ENCODE measurements at places on chromosomes 7 and 10. TPM values are rescaled to one million over a fixed set of nuclear protein-coding genes. Genes with fewer than 3 reads are reported as not detected.

The AGK gene
- 11.5 TPM for total RNA-seq

The OR6B1 gene
- total RNA-seq: not detected

- no peak for DNase-seq
Measured at GRCh38 chr7:6433784-6434615, 13.8 kb downstream of the DAGLB start.

The CUZD1 gene
- total RNA-seq: 2.2 TPM

DNA sequence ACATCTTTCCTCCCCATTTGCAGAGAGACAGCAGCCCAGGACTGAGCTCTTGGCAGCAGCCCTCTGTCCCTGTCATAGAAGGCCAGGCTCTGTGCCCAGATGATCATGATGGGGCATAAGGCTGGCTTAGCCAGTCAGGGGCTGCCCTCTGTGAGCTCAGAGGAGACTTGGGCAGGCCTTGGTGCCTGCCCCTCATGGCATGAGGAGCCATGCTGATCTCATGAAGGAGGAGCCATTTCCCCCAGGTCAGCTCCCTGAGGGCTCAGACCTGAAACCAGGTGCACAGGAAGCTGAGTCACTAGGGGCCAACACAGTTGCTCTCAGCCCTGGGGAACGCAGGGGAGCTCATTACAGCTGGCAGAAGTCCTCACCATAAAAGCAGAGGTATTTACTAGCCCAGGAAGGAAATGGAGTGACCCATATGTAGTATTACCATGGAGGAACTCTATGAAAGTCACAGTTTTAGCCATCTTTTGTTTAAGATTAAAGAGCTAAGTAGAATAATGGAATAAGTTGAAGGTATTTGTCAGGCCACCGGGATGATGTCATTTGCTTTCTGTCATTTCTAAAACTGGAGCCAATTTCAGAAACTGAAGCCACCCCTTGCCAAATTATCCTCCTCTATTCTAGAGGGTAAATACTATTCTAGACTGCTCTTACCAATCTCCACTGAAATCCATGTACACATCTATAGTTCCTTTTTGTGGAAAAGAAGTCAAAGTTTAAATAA, 362.4 kb upstream of the ZNF32 start:
- no peak for DNase-seq
